ENCODE measurements at places on chromosomes 2 and 18. TPM values are rescaled to one million over a fixed set of nuclear protein-coding genes. Genes with fewer than 3 reads are reported as not detected.

The MC5R gene
- not detected for total RNA-seq

The ERBB4 gene
- total RNA-seq: not detected

The TRABD2A gene
- total RNA-seq: 6.8 TPM

The IL36A gene
- not detected for total RNA-seq

The WDR33 gene
- total RNA-seq: 29.5 TPM

The EVX2 gene
- not detected for total RNA-seq

The C1GALT1C1L gene
- total RNA-seq: 0.34 TPM

The VWA3B gene
- 0.16 TPM for total RNA-seq

The GNLY gene
- not detected for total RNA-seq

The NTSR2 gene
- total RNA-seq: not detected

The GRHL1 gene
- 0.52 TPM for total RNA-seq

The CFC1 gene
- not detected for total RNA-seq

The LYG2 gene
- not detected for total RNA-seq

The FOSL2 gene
- total RNA-seq: 26.6 TPM

The GPC1 gene
- 61.6 TPM for total RNA-seq

The LRATD1 gene
- total RNA-seq: not detected

The VWC2L gene
- under 0.01 TPM for total RNA-seq

The WDR43 gene
- total RNA-seq: 37.5 TPM

The CRYGC gene
- total RNA-seq: not detected

The STON1 gene
- 6.7 TPM for total RNA-seq

The NMS gene
- not detected for total RNA-seq

The RGPD4 gene
- total RNA-seq: not detected

The FER1L5 gene
- 1.4 TPM for total RNA-seq

The MC2R gene
- total RNA-seq: not detected

The GALNT3 gene
- total RNA-seq: 0.16 TPM

The FTCDNL1 gene
- 1.2 TPM for total RNA-seq

The IL36G gene
- total RNA-seq: not detected

The PLCL1 gene
- 0.60 TPM for total RNA-seq

The KLHL14 gene
- not detected for total RNA-seq

The GYPC gene
- 93.3 TPM for total RNA-seq

The B3GNT7 gene
- total RNA-seq: 0.09 TPM

The GPR35 gene
- total RNA-seq: 0.52 TPM

The GAREM2 gene
- 0.47 TPM for total RNA-seq

The MAP4K3 gene
- 45.7 TPM for total RNA-seq

The RFTN2 gene
- total RNA-seq: 3.6 TPM

The CLK1 gene
- 76.1 TPM for total RNA-seq

The CCNT2 gene
- total RNA-seq: 19.1 TPM

The CYBRD1 gene
- 454 TPM for total RNA-seq

The INHA gene
- total RNA-seq: 0.26 TPM

The TMEM200C gene
- total RNA-seq: 0.43 TPM
